ENCODE measurements at places on chromosomes 7 and 10.

DNA sequence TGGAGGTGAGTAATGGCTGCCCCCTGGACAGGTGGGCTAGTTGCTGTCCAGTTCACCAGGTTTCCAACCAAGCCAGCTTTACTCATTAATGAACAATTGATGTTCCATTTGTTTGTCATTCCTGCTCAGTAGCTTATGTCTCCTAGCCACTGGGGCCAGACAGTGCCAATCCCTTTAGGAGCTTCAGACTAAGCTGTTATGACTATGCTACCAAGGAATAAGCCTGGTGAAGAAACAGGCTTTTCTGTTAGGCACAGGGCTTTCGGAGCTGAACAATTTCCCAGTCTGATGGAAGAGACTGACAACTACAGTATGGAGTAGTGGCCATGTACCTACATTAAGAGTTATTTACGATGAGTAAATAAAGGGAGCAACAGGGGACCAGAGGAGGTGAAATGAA is 2.1 kb upstream of the FMC1 start:
- no peak for DNase-seq

- no peak for DNase-seq
These were observed 25.0 kb upstream of the CCAR1 start for GRCh38 chr10:68696018-68696417.

GRCh38 chr7:28176174-28176573 is 4.4 kb downstream of the JAZF1 start:
- no peak for DNase-seq

DNA sequence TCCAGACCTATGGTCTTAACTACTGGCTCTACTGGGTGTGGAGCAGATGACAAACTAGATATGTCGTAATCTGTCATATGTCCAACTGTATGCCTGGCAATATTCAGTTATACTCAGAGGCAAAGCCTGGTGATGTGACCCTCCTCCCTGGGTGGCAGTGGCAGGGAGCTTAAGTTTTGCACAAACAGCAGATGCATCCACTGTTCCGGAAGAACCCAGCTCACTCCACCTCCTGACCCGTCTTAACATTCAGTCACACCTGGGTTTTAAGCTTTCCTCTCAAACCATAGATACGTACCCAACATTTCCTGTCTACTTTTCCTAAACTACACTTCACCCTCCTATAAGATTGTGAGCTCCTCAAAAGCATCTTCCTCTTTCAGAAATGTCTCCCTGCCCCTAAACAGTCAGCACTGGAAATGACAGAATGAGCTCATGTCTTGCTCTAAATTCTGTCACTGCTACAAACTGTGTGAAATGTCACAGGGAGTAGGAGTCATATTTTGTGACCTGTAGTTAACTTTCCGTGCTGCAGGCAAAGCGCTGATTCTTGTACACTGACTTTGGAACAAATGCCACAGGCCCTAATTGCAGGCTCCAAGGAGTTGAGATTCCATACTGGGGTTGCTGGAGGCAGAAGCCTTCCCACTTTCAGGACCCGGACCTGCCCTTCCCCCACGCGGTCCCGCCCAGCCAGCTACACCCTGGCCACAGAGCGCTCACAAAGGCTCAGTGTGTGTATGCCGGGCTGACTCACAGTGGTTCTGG is 23.9 kb downstream of the SCD start:
- DNase-seq, result peak; percentile 88

GRCh38 chr7:139118805-139119485 is 9.4 kb upstream of the ZC3HAV1 start:
- no peak for DNase-seq

DNA sequence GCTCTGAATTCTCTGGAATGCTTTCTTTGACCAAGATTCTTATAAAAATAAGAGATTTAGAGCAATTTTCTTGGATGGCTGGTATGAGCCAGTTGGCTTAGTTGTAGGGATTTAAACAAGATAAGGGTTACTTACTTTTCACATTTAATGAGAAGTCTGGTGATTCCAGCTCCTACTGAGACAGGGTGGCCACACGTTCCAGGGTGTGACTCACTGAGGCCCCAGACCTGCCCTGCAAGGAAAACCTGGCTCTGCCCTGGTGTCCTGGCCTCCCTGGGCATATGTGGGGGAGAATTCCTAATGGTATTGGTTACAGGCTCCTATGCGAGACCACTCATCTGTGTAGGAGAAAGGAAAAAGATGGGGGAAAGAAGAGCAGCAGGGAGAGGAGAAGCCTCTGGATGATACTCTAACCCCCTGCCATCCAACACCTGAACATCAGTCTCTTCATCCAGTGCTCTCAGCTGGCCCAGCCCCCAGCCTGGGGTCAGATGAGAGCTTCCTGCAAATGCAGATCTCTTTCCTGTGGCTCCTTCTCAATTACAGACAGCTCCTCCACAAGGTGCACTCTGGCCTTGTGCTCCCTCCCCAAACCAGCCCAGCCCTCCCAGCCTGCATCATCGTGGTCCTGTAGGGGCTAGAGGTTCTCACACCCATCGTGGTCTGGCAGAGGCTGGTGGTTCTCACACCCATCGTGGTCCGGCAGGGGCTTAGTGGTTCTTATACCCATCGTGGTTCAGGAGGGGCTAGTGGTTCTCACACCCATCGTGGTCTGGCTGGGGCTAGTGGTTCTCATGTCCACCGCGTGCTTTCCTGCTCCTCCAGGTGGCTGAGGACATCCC is 139.9 kb downstream of the EGFR start:
- no peak for DNase-seq

DNA sequence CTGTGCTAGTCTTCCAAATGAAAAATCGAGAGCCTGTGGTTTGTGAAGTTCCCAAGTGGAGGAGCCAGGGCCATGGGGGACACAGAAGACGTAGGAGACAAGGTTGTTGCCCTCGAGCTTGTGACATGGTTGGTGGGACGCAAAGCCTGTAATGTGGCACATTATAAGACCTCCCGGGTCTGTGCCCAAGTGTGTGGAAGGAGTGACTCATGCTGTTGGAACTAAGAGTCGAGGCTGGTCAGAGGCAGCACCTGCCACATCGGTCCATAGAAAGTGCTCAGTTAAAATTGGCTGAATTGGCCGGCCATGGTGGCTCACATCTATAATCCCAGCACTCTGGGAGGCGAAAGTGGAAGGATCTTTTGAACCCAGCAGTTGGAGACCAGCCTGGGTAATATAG is 27.0 kb upstream of the PODXL start:
- no peak for DNase-seq

GRCh38 chr7:726854-727103 is 280 bp downstream of the DNAAF5 start:
- no peak for DNase-seq

Measured in NCI-H460 (cell line).